ENCODE measurements at places on chromosomes 3 and 15.

- no peak for DNase-seq
Observed at GRCh38 chr3:57652203-57652602, 40.7 kb downstream of the DENND6A start.

DNA sequence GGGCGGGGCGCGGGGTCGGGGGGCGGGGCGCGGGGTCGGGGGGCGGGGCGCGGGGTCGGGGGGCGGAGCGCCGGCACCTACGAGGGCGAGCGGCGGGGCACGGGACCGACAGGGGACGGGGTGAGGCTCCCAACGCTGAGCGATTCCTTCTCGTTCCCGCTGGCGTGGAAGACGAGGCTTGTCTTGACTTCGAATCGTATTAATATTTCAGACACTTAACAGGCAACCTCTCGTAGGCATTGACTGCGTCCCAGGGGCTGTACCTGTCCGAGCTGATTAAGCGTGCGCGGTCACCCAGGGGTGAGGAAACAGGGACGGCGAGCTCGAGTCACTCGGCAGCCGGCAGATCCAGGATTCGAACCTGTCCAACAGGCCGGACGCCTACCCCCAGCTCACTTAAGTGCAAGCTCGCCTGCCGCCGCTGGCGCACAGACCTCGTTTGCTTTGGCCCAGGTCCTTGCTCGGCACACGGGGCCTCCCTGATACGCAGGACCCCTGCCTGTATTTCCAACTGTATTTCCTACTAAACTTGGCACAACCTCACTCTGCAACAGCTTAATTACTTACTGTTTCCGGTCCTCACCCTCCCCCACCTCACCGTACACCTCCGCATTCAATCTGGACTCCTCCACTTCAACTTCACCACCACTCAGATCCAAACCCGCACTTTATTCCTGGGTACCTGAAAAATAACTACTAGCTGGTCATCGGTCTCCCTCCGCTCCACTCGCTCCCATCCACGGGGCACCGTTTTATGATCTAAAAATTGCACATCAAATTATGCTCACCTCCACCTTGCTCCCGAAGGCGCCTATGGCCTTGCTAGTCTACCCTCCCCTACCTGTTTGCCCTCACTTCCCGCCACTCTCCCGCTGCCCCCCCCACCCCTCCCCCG lies 722 bp upstream of the ZXDC start:
- DNase-seq = no peak

GRCh38 chr15:89446255-89446891 lies 50.0 kb downstream of the RHCG start:
- DNase-seq = no peak

GRCh38 chr3:171996178-171996817 lies 43.1 kb upstream of the FNDC3B start:
- no peak for DNase-seq

GRCh38 chr3:174068035-174068434 lies 670.5 kb downstream of the NLGN1 start:
- no peak for DNase-seq

GRCh38 chr3:151276038-151276686 lies 2.2 kb downstream of the P2RY14 start:
- DNase-seq = no peak

DNA sequence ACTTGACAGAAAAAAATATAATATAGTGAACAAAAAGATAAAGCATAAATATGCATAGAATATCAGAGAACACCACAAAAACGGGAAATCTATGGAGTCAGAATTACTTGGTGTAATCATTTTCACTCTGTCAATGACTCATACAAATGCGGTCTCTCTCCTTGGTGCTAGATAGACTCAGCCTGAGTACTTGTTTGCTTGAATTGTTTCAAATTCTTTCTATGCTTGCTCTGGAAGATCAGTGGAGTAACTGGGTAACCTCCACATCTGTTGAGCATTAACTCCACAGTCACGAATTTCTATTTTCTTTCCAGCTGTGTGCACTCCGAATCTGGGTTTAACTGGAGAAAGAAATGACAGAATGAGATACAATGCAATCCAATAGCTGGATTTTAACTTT lies 760.4 kb downstream of the ZPLD1 start:
- DNase-seq = no peak
